Hematopoietic multipotent progenitor cell treated with erythropoietin and hydrocortisone succinate and interleukin-3 and kit ligand, for 4 days (in vitro differentiated cells): ENCODE measurements at places on chromosomes 5 and 9.

DNA sequence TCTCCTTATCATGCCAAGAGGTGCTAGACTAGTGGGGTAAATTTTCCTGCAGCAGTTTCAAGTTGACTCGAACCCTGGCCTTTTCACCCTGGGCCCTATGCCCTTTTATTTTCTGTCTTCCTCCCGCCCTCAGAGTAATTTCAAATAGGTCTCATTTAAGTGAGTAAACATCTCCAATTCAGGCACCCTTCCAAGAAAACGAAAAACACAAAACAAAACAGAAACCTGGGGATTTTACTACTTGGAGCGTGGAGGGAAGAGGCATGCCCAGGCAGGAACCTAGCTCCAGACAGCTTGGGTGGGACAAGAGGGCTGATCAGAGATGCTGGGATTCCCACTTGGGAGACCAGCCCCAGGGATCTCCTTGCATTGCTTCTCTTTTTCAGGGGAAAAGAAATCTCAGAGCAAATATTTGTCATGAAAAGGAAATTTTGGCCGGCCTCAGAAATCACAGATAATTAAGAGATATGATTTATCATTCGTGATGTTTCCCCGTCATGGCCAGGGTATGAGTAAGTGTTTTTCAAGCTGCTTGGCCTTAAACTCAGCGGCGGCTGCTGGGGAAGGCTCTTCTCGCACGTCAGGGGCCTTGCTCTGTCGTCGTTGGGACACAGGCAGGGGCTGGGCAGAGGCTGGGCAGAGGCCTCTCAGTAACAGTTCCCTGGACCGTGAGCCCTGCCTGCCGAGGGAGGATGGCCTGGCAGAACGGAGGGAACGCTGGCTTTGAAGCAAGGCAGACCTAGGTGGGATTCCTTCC, 248.6 kb upstream of the KLF4 start:
- no peak for DNase-seq

- DNase-seq = no peak
Measured at GRCh38 chr9:5040730-5041389, 55.8 kb downstream of the JAK2 start.

- DNase-seq = no peak
Measured at GRCh38 chr9:125509476-125509875, 197.5 kb downstream of the MAPKAP1 start.

DNA sequence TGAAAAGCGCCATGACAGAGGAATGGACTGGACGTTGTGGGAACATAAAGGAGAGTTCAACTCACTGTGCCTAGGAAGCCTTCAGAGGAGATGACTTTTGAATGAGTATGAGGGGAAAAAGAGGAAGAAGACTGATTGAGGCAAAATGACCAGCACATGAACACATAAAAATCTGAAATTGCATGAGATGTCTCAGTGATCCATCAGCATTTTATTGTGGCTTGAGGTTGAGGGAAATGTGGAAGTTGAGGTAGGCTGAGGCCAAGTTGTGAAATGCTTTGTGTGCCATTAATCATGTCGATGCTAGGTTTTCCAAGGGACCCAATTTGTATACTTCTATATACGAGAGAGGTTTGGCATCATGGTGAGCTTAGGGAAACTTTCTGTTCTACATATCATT, 140.9 kb upstream of the TLX3 start:
- DNase-seq = peak; percentile 69

GRCh38 chr5:115480271-115480670, 64.3 kb downstream of the FEM1C start:
- no peak for DNase-seq

GRCh38 chr5:88269222-88269771, 652 bp upstream of the TMEM161B start:
- DNase-seq = peak; percentile 59

DNA sequence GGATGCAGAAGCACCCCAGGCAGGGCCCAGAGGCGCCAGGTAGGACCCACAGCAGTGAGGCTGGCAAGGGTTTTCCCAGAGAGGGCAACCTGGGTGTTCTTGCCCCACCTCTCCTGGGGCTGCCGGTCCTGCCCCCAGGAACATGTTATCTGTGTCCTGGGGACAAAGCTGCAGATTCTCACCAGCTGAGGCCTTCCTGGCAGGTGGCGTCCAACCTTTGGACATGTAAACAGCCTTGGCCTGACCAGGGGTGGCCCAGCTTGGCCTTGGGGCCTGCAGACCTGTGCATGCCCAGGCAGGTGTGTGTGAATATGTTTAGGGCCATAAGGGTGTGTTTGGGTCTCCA, 101.8 kb upstream of the LARP1 start:
- peak; percentile 38 for DNase-seq

DNA sequence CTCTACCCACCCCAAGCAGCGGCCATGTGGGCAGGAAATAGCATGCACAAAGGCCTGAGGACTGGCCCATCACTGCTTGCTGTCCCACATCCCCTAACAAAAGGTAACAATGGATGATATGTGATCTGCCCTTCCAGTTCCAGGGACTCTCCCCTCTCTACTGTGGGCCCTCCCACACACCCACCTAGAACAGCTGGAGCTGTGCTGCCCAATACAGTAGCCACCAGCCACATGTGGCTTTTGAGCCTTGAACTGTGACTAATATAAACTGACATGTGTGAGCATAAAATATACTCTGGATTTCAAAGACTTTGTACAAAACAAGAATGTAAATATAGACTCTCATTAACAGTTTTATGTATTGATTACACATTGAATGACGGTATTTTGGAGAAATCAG, 78.1 kb downstream of the C5orf15 start:
- DNase-seq = no peak

DNA sequence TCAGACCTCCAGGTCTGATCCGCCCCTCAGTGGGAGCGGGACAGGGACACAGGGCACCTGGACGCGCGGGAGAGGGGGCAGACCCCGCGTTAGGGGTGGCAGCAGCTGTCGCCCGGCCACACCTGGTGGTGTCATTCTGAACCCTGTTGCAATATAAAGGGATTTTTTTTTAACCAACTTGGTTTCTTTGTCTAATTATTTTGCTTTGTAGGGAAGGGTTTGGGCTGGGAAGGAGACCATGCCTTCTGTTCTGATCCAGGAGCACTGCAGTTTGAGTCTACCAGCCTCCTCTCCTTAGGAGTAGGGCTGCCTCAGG, 10.9 kb upstream of the ASS1 start:
- DNase-seq = no peak

DNA sequence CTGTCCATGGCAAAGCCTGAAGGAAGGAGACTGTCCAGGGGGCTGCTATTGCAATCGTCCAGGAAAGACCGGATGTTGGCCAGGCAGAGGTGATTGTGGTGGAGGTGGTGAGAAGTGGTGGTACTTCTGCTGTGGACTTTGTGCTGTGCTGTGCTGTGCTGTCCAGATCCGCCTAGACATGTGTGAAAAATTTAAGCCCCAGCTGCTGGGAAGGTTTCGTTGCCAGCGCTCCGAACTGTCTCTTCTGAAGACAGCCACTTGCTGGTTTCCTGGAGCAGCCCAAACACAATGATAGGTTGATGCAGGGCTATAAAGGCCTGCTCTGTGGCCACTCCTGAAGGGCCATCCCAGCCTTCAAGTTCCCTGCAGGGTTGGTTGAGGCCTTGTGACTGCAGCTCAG, 223.0 kb upstream of the MPDZ start:
- DNase-seq = no peak

GRCh38 chr5:16665601-16666000, 48.8 kb upstream of the RETREG1 start:
- no peak for DNase-seq

GRCh38 chr9:93024986-93025630, 33.4 kb upstream of the SUSD3 start:
- DNase-seq = no peak

GRCh38 chr5:139955616-139956273, 87.4 kb downstream of the NRG2 start:
- no peak for DNase-seq

GRCh38 chr5:145976431-145977155, 40.2 kb downstream of the SH3RF2 start:
- DNase-seq = peak; percentile 16

DNA sequence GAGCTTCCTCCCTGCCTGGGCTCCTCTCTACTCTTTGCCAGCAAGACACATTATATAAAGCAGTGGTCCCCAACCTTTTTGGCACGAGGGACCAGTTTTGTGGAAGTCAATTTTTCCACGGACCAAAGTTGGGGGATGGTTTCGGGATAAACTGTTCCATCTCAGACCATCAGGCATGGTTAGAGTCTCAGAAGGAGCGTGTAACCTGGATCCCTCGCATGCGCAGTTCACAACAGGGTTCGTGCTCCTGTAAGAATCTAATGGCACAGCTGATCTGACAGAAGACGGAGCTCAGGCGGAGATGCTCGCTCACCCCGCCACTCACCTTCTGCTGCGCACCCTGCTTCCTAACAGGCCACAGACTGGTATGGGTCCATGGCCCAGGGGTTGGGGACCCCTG, 142.8 kb downstream of the LIFR start:
- DNase-seq = no peak

DNA sequence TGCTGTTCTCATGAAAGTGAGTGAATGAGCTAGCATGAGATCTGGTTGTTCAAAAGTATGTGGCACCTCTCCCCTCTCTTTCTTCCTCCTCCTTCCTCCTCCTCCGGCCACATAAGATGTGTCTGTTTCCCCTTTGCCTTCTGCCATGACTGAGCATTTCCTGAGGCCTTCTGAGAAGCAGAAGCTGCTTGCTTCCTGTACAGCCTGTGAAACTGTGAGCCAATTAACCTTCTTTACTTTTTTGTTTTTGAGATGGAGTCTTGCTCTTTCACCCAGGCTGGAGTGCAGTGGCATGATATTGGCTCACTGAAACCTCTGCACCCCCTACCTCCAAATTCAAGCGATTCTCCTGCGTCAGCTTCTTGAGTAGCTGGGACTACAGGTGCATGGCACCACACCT, 6.1 kb downstream of the S100Z start:
- peak; percentile 91 for DNase-seq

GRCh38 chr5:109324931-109325330, 84.8 kb downstream of the PJA2 start:
- no peak for DNase-seq

GRCh38 chr5:119238265-119239118, 117.3 kb upstream of the TNFAIP8 start:
- DNase-seq = no peak

DNA sequence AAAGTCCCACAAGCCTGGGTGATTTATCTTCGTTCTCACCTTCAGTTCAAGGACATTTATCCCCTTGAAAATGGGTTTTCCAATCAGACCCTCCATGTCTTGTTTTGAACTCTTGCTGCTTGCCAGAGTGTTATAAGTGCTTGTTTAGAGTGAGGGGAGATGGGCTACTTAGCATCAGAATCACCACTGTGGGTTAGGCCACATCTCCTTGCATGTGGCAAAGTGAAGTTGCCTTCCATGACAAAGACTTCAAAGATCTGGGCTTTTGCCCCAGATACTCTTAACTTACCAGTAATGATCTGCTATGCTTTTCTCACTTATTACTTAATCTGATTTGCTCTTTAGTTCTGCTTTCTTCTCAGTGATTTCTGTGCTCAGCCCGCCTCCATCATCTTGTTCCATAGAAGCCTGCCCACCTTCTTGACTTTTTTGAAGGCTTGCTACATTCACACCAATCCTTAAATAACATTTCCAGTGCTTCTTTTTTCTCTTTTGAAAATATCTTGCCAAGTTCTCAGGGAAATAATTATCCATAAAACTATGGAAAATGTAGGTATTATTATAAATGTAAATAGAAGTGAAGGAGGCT, 39.0 kb downstream of the GPR21 start:
- DNase-seq = no peak

DNA sequence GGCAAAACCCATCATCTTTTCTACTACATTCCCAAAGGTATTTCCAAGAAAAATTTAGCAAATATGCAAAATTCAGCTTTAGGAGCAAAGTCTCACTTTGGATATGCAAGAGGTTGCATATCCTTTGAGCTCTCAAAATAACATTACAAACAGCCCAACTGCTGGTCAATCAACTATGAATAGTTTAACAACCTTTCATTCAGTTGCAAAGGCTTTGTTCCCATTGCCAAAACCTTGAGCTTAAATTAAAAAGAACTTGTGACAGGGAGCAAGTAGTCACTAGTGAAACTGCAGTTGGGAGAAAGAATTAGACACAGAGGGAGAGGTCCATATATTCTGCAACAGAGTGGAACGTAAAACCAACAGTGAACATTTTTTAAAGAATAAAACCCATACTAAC, 8.8 kb downstream of the ZNF608 start:
- no peak for DNase-seq

DNA sequence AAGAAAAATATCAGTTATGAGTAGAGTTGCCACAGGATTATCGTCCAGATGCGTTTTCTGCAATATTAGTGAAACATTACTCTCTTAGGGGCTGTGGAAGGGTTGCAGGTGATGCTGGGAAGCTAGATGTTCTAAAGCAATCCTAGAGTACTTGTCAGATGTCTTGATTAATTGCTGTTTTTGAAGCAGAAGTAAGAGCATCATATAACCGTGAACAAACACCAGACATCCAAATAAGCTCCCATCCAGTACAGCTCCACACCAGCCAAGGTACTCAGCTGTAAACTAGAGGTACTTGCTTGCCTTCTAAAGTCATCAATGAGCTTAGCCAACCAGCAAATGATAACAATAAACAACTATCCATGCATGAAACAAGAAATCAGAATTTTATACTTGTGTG, 131.1 kb downstream of the ST8SIA4 start:
- DNase-seq = no peak

DNA sequence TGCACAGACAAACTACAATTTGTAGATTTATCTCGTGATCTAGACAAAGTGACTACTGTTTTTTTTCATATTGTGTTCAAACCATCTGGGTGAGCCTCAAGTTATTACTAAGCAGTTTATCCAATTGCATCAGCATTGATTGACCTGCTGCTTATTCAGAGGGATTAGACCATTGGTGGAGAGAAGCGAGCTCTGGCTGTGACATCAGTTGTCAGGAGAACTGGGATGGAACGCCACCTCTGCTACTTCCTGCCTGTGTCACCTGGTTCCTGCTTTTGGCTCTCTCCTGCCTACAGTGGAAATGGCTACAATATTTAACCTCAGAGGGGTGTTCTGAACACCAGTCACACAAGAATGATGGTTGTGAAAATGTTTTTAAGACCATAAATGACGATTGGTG, 12.1 kb downstream of the NR4A3 start:
- DNase-seq = no peak

GRCh38 chr9:129143031-129143927, 32.1 kb downstream of the PTPA start:
- peak; percentile 86 for DNase-seq

DNA sequence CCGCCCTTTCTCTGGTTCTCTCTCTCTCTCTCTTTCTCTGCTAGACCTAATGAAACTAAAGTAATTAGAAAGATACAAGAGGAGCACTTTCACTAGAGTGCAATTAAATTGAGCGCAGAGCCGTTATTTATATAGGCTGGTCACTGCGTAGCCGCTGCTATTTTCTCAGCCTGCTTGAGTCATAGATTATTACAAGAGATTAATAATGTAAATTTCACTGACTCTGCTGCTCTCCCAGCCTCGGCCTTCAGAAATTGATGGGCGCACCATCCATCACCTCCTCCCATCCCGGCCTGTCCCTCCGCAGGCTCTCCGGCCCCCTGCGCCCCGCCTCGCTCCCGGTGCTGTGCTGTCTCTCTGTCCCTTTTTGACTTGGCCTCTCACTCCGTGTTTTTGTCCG, 268.0 kb upstream of the MVB12B start:
- no peak for DNase-seq
